ENCODE measurements at places on chromosomes 6 and 20.

- DNase-seq: no peak
These were observed 169.5 kb downstream of the VEGFA start for GRCh38 chr6:43939281-43940070.

DNA sequence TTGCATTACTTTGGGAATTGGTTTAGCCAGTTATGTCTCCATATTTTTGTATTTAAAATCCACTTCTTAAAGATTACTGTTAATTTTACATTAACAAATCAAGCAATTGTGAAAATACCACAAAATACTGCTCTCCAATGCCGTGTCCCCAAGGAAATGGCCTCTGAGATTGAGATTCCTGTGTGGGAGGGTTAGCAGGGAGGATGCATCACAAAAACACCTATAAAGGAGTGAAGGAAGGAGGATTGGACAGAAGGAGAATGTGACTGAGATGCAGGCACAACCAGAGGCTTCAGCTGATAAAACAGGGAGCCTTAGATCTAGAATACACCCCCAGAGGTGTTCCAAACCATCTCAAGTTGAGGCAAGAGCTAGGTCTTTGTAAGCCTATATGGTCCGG is 34.2 kb upstream of the NKAIN2 start:
- no peak for DNase-seq

- no peak for DNase-seq
These were observed 311.1 kb downstream of the CDC5L start for GRCh38 chr6:44698602-44699001.

- DNase-seq: peak; percentile 10
These were observed 1.0 kb downstream of the SYNE1 start for GRCh38 chr6:152636021-152636608.

DNA sequence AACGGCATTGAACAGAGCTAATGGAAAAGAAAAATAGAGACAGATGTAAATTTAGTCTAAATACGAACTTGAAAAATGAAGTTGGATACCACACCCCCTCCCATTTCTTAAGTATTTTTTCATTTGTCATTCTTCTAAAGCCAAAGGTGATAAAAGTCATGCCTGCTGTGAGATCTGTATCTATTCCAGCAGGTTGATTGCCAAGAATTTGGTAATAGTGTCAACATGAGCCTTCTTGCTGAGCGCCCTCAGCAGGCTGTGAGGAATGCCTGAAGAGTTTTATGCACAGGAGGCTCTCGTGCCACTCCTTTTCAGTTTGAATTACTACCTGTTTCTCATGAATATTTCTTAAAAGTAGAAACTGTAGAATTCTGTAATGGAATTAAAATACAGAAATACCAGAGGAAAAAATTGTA is 165.4 kb downstream of the QKI start:
- no peak for DNase-seq

DNA sequence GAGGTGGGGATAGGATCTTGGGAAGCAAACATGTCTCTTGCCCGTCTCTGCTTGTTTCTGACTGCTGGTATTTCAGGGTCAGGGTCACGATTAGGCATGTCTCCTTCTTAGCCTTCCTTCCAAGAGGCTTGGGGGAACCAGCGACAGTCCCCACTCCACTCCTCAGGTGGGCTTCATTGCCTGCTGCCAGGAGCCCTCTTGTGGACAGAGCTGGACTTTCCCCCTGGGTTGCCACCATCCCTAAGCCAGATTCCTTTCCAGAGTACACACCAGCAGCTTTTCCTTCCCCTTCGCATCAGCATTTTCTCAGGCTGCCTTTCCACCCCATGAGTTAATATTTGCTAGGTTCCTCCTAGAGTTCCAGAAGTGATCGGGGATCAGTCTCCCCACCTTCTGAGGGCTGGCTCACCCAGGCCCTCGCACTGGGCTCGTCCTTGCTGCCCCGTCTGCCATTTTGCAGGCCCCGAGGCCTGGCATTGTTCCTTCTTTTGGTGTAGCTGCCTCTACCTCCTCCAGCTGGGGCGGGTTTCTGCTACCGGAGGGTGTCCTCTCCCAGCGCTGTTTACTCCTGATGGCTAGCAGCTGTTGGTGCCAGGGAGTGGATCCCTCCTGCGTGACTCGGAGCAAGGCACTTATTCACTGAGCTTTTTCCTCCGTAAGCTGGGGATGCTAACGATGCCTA is 8.8 kb upstream of the C20orf144 start:
- peak; percentile 57 for DNase-seq

DNA sequence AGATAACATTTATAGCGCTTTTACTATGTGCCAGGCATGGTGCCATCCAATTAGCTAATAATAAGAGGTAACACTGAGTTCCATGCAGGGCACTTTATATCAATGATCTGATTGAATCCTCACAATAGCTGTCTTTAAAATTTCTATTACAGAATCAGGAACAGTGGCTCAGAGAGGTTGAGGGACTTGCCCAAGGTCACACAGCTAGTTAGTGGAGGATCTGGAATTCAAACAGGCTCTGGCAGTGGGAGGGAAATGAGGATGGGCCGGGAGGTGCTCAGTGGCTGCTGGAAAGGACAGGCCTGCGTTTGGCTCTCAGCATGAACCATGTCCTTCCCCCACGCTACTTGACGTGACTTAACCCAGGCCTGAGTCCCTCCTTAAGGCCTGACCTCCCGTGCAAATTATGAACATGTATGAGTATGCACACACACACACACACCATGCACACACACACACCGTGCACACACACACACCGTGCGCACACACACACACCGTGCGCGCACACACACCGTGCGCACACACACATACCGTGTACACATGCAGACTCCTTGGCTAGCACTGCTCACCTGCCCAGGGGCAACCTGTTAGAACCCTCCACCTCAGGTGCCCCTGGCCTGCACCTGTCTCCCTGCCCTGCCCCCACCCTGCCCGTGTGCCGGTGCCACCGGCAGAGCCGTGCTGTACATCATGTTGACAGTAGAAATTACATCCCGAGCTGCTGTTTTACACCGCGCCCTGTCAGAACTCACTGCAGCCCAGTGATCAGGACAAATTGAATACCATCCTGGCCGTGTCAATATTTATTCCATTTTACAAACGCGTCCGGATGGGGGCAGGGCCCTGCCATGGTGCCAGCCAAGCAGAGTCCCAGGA is 43.7 kb downstream of the CDH22 start:
- no peak for DNase-seq

GRCh38 chr6:123879749-123880148 is 76.1 kb downstream of the NKAIN2 start:
- DNase-seq: no peak

DNA sequence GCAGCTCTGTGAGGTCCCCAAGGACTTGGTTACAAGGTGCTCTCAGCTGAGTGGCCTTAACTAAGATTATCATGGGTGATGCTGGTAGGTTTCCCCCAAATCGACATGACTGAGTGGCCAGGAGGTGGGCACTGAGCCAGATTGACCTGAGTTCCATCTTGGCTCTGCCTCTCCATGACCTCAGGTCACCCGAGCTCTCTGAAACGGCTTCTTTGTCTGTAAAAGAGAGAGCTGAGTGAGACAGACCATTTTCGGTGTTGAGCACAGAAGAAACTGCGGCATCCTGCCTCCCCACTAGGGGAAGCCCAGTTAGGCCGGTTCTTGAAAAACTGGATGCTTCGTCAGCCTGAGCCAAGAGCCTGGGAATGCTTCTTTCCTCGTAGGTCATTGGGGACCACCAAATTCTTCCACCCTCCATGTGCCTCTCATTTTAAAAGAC is 14.1 kb upstream of the STX16 start:
- no peak for DNase-seq

GRCh38 chr6:40244699-40245098 is 310.4 kb upstream of the MOCS1 start:
- DNase-seq: no peak

DNA sequence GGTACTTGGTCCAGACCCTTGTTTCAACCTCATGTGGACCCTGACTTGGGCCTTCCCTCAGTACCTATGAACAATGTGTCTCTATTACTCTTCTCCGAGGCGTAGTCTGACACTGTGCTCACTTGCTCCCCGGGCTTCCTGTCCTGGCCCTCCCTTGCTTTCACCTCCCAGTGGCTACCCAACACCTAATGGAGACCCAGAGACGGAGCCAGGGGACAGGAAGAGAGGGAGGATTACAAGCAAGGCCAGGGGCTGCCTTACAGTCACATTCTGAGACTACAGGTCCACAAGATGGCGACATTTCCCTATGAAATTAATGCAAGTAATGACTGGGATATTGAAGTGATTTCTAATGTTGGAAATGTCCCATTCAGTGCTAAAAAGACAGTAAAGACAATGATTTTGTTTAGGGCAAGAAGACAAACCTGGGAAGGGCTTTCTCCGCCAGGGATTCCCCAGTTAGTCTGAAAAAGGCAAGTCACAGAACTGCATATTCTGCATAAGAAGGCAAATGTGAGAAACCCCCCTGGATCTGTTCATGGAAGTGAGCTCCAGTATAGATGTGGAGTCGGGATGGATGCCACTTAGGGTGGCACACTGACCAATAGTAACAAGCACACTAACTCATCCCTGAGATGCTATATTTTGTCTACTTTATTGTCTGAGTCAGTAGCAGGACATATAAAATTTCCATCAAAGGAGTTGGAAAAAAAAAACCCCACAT is 44.0 kb upstream of the ZBTB24 start:
- DNase-seq: peak; percentile 59

Measured in stimulated activated CD4-positive, alpha-beta T cell treated with anti-CD3 and anti-CD28 coated beads, Interleukin-15, amount 100 ng/mL, for 24 hours (primary cell).